ENCODE measurements at places on chromosomes 12 and 14.
A peak's percentile ranks its signal among the peaks of the same experiment; 100 is the strongest.

DNA sequence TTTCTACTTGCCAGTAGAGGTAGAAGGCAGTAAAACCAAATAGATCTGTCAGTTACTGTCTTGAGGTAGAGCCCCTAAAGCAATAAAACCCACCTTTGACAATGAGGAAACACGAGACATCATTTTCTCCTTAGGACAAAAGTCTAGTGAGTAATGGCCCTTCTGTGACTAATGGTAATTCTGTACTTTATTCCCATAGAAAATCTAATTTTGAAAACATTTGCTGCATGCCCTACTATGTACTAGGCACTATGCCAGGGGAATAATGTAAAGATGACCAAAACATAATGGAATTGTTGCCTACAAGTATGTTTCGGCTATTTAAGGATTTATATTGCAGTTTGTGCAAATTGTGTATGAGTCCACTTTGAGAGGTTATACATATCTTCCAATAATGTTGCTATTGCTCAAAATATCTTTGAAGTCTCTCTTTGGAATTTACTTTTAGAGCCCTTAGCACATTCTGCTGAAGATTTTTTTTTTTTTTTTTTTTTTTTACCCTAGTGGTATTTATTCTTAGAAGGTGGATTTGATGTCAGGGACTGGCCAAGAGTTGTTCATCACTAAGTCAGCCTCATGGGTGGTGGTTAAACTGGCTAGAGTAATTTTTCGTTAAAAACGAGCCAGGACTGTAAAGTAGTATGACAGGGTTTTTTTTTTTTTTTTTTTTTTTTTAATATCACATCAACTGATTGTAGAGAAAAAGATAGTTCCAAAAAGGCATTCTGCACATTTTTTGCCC, 109.7 kb downstream of the CRADD start:
- no peak for DNase-seq

DNA sequence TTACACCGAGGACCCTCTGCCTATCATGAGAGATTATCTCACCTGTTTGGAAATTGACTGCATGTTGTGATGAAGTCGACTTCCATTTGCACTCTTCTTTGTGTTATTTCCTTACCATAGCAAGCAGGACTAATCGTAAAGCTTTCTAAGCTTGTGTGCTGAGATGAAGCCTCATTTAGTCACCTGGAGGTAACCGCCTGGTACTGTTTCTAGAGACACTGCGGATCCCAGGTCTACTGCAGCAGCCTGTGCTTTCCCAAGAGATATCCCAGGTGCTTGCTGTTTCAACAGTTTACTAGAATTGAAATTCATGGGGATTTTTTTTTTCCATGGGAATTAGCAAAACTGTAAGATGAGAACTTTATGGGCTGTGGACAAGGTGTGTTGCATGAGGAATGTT, 131.8 kb downstream of the PTPRR start:
- no peak for DNase-seq

DNA sequence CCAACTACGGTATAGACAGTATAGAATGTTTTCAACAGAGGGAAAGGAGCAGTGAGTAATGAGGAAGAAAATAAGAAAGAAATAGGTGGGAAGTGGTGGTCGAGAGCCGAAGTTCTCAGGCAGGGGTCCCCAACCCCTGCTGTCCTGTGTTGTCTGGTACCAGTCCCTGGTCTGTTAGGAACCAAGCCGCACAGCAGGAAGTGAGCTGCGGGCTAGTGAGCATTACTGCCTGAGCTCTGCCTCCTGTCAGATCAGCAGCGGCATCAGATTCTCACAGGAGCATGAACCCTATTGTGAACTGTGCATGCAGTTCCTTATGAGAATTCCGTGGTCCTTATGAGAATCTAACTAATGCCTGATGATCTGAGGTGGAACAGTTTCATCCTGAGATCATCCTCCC, 107.3 kb upstream of the PTPRR start:
- no peak for DNase-seq

- no peak for DNase-seq
These were observed 14.4 kb upstream of the NTF3 start for GRCh38 chr12:5417500-5417899.

GRCh38 chr12:53579545-53579955, 46.6 kb downstream of the ATF7 start:
- DNase-seq, result no peak

GRCh38 chr12:40105515-40106201, at the start of gene SLC2A13:
SLC2A13 (minus strand) TSS chr12:40106081; CDS start chr12:40105808, 273 bp downstream.
- DNase-seq, result peak; percentile 71

- DNase-seq, result no peak
These were observed 89.2 kb downstream of the BCL2L14 start for GRCh38 chr12:12159988-12160387.

- no peak for DNase-seq
These were observed 636 bp downstream of the ZFYVE21 start for GRCh38 chr14:103716091-103716801.

Data from stimulated activated CD8-positive, alpha-beta memory T cell treated with anti-CD3 and anti-CD28 coated beads, Interleukin-12 subunit alpha, Interleukin-12 subunit beta, amount 100 ng/mL, for 4 hours (primary cell).